ENCODE measurements at places on chromosomes 4 and X.

DNA sequence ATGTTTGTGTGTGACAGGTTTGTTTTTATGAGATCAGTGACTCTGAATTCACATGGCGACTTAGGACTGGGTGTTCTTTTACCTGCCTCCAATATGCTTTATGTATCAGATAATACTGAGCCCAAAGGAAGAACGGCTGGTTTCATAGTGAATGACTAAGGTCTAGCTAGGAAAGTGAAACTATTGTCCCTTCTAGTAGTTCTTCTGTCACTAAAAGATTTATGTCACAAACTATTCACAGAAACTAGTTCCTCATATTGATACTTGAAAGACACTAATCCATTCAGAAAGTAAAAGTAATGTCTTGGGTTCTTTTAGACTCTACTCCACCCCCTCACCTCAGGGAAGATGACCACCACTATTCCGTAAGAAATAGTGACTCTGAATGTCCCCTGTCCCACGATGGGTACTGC lies 81.7 kb downstream of the EGF start:
- DNase-seq, result no peak

DNA sequence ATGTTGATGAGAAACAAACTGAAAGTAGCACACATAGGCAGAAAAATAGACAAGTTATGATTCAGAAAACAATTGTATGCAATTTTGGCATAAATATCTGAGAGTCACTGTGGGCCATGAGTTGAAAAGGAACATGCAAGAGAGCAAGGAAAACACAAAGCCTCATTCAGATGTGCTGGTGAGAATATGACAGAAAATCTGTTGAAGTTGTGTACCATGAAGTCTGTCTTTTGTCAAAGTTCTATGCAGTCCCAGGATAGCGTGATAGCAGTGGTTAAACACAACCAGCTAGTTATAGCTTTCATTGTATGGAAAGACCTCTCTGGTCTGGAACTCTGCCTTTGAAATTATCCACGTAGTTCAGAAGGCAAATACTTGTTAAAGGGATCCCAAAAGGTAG lies 53.0 kb downstream of the TMEM154 start:
- DNase-seq, result no peak

- DNase-seq, result no peak
Measured at GRCh38 chr4:111046811-111047210, 423.9 kb upstream of the PITX2 start.

DNA sequence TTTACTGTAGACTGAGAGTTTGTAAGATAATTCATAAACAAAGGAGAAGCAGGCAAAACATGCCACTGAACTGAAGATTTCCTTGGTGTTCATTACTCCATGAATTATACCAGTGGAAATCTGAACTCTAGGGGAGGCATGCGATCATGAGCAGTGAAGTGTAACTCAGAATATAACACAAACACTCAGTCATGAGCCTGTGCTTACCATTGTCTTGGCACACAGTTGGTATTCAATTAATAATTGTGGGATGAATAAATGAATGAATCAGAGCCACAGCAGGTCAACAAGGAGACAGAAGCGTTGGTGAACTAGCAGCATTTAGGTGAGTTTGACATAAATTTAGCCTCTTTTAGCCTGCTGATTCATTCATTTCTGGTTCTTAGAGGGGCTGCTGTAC lies 263.5 kb upstream of the DKK2 start:
- DNase-seq, result no peak

DNA sequence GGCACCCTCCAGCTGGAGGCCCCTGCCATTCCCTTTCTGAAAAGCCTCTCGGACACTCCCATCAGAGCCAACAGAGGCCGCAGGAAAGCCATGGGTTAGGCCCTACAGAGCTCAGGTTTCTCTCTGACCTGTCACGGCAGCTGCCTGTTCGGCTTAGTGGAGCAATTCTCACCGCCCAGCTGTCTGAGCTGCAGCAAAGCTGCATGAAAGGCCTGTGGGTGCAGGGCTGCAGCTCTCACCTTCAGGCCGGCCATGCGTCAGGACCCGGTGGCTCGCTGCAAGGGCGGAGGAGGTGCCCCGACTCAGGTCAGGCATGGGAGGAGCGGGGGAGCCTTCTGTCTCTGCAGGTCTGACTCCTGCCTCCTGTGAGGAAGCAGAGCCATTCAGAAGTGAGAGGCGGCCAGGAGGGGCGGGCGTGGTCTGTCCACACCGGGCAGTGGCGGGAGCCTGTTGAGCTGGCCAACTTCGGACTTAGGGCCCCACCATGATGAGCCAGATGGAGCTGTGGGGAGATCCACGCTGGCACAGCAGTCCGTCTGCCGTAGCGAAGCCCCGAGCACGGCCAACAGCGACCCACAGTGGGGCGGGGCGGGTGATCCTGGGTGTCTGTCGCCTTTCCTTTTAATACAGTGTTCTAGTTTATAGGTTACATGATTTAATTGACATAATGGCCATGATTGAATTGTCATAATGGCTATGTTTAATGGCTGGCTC lies 23.4 kb downstream of the PDE6B start:
- DNase-seq, result no peak

DNA sequence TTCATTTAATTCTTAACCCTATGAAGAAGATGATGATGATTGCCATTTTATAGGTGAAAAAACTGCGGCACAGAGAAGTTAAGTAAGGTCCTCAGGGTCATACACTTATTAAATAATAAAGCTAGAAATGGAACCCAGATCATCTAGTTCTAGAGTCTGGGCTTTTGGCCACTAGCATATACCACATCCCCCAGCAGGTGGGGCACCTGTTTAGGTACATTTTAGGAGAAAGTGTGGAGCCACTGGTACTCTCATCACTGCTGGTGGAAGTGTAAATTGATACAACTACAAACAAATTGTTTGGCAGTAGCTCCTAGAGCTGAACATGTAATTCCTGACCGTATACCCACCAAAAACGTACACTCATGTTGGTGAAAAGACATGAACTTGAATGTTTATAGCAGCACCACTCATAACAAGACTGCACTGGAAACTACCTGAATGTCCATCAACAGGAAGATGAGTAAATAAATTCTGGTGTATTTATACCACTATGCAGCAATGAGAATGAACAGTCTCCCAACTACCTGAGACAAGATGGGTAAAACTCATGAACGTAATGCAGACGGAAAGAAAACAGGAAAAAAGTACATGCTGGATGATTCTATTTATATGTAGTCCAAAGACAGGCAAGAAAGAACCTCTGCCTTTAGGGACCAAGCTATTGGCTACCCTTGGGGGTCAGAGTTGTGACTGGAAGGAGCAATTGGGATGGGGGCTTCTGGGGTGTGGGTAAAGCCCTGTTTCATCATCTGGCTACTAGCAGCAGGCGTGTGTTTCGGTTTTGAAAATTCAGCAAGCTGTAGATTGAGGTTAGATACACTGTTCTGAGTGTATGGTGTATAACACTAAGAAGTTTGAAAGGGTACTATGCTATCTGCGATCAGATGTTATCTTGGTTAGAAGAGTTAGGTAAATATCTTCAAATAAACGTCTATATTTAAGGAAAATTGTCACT lies 72.3 kb upstream of the ADGRG2 start:
- no peak for DNase-seq

All from activated CD4-positive, alpha-beta T cell treated with anti-CD3 and anti-CD28 coated beads for 48 hours (primary cell).